Omental fat pad (tissue), 4 donors: ENCODE measurements at places on chromosomes 1 and 21. TPM values are rescaled to one million over a fixed set of nuclear protein-coding genes. Genes with fewer than 3 reads are reported as not detected.

GRCh38 chr21:42581993-42582786 is 68.5 kb downstream of the SLC37A1 start:
- no peak for DNase-seq

DNA sequence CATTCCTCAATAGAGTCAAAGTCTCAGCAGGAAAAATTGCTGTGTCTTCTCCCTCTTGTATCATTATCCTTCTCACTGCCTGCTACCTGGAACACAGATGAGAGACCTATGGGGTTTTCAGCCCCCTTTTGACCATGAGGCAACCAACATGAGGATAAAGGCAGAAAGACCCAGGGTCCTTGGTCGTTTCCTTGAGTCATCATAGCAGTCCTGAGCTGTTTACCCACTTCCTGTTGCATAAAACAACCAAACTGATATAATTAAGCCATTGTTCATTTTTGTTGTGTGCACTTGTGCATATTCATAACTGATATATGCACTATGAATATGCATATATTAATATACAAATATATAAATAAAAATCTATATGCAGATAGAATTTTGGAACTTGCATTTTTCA is 188.3 kb upstream of the MAP1LC3C start:
- no peak for DNase-seq

FCRL6 gene
- total RNA-seq = 1.0 TPM

DNA sequence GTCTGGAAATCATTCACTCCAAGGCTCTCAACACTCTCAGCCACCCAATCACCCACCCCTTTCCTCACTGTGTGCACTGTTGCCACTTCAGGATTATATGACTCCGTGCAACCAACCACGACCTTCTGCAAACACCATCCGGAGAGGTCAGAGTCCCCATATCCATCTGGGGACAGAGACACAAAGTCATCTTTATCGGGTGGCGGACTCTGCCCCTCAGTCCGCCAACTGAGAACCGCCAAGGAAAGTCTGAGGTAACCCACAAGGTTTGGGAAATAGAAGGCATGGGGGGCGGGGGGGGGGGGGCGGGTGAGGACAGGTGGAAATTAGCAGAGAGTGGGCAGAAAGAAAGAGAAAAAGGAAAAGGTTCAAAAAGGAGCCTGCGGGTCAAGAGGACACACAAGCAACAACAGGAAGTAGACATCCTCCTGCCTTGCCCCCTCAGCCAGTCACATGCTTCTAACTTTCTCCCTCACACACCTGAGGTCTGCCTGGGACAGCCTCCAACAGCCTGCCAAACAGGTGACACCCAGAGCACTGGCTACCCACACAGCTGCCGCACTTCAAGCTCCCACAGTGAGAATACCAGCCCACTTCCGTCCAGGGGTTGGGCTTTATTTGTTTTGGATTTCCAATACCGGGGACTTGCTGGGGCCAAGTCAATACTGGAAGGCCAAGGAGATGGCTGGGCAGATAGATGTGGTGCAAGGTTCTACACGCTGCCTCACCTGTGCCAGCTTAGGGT is 58.1 kb downstream of the SSBP3 start:
- no peak for DNase-seq

- DNase-seq = no peak
Observed at GRCh38 chr21:27633631-27634030, 666.7 kb upstream of the ADAMTS5 start.

CENPF gene
- total RNA-seq = 0.88 TPM

DNA sequence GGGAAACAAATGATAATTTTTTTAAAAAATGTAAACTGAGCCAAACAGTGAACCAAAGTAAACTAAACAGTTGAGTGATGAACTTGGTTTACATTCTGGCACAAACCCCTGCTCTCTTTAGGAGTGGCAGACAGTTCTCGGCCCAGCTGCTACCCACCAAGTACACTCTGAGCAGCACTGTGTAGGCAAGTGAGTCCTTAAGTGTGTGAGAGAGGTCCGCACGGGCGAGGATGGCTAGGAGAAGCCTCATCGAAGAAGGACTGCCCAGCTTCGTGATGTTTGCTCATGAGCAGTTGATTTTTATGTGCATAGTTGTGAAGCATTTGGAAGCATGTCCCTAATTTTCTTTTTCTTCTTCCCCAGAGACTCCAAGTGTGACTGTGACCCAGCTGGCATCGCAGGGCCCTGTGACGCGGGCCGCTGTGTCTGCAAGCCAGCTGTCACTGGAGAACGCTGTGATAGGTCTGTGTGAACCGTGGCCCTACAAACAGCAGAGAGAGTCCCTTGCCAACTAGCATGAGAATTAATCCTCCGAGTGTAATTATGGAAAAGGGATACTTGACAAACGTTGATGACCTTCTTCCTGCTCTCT is 32.1 kb downstream of the LAMC2 start:
- no peak for DNase-seq

DNA sequence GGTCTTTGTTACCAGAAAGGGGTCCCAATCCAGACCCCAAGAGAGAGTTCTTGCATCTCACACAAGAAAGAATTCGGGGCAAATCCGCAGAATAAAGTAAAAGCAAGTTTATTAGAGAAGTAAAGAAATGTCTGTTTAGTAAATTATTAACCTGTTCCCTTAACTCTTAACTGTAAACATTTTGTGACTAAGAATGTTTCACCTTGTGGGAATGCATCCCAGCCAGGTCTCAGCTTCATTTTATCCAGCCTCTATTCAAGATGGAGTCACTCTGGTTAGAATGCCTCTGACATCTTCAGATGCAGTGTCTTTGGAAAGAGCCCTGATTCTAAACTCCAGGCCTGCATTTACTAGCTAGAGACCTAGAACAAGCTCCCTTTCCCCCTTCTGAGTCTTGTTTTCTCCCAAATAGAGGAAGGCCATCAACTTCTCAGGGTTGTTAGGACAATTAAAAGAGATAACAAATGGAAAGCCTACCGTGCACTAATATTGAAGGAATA is 4.5 kb upstream of the FABP3 start:
- no peak for DNase-seq

- DNase-seq = no peak
Observed at GRCh38 chr1:61752921-61753389, 10.7 kb downstream of the PATJ start.

- DNase-seq = no peak
Observed at GRCh38 chr1:198291036-198291435, 134.2 kb downstream of the NEK7 start.

DNA sequence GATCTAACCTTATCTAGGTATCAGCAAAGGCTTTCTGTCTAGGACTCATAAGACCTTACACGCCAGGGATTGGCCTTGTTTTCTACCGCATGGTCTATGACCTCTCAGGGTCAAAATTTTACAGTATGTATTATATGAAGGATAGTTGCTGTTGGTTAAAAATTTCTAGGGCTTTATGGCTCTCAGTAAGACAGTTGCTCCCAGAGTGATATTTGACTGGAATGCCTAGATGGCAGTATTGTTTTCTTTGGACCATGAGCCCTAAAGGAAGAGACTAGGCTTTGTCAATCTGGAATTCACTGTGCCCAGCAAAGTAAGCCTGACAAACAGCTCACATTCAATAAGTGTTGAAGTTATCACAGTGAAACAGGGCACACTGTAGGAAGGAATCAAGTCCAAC is 37.6 kb downstream of the C1orf87 start:
- DNase-seq = no peak

PLA2G2C gene
- total RNA-seq = not detected

DNA sequence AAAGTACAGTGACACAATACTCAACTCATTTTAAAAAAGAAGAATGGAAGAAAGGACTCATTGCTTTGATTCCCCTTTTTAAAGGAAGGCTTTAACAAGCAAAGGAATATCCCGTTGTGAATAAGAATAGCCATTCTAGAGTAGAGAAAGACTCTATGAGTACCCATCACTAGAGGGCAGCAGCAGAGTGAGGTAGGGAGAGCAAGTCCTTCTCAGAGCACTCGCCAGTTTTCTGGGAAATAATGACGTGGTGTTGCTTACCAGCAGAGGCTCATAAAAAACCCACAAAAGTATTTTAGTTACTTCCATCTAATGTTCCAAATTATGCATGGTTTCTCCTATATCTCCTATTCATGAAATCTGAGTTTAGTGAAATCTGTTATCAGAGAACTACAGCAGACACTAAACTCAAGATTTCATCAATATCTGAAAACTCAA is 74.6 kb downstream of the USP24 start:
- no peak for DNase-seq

DNA sequence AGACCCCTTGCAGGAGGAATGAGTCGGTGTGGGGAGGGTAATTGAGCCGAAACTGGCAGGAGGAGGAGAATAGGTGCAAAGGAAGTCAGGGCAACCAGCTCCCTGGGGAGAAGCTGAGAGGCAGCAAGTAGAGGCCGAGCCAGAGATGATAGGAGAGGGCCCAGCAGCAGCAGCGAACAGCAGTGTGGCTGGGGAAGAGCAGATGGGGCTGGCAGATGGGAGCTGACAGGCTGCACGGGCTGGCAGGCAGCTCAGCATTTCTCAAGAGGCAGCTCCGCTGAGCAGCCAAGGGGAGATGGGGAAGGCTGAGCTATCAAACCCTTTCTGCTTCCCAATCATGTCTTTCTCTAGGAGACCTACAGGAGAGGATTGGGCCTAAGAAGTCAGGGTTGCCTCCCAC is 158.2 kb downstream of the TRIM33 start:
- no peak for DNase-seq

DNA sequence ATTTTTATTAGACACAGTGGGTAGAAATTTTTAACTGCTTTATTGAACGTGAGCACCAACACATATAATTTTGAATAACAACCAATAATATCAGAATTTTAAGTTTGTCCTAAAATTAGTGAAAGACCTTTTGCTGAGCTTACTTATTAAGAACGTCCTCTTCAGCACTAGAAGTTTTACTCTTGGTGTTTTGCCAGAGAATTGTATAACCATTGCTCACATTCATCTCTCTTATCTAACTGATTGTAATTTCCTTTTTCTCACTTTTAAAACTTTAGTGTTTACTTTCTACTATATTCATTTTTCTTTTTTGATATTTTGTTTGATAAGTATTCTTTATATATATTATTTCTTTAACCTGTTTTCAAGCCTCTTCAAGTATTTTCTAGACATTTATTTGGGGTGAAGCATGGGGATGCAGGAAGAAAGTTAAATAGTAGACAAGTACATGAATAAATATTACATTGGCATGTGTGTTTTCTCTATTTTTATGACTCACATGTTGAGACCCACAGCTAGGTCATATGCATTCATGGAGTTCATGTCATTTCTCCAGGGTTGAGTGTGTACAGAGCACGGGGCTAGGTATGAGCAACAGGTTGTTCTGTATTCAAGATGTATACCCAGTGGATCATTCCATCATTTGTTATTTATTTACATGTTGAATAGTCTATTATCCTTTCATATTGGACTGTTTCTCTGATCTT is 90.6 kb downstream of the ATP6V1G3 start:
- DNase-seq = no peak

DNA sequence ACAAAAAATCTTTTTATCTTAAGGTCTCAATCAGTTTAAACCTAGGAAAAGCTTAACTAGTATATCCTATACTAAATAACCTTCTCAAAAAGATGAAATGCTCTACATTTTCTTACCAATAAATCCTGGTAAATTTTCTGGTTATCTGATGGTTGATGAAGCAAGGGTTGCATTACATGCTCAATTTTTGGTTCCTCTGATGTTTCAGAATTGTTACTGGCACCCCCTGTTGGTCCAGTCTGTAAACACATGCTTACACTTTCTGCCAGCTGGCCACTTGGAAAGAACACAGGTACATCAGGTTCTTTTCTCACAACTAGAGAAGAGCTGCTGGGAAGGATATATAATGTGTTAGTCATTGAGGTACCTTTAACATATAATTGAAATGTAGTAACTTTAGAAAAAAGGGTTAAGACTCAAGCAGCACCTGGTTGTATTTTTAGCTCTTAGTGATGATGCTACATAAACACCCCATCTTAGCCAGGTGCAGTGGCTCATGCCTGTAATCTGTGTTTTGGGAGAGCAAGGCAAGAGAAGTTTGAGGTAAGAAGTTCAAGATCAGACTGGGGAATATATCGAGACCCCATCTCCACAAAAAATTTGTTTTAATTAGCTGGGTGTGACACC is 30.9 kb upstream of the TAL1 start:
- no peak for DNase-seq

TRIM17 gene
- total RNA-seq = not detected

LCE3D gene
- total RNA-seq = not detected

DNA sequence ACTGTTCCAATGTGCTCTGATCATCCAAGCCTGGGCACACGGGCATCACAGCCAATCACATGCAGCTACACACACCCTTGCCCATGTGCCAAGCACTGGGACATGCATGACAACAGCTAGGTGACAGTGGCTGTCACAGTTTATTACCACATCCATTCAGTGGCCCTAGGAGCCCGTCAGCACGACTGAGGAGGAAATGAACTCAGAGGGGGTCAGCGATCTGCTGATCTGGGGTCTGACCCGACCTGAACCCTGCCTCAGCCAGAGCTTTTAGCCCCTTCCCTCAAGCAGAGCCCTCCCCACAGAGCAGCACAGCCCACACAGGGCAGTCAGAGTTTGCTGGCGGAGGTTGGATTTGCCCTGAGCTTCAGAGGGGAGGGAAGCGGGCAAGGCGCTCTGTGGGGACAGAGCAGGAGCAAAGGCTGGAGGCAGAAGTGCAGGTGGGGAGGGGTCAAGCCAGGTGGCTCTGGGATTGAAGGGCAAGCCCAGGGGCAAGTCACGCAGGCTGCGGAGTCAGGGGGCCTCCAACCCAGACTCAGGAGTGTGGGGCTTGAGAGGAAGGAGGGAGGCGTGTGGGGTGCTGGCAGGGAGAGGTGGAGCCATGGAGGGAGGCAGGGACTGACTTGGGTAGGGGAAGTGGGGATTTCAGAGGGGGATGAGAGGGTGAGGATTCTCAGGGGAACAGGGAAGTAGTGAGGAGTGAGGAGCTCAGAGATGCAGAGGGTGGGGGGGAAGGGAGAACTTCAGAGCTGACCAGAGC is 10.4 kb downstream of the SH3BGRL3 start:
- no peak for DNase-seq

DNA sequence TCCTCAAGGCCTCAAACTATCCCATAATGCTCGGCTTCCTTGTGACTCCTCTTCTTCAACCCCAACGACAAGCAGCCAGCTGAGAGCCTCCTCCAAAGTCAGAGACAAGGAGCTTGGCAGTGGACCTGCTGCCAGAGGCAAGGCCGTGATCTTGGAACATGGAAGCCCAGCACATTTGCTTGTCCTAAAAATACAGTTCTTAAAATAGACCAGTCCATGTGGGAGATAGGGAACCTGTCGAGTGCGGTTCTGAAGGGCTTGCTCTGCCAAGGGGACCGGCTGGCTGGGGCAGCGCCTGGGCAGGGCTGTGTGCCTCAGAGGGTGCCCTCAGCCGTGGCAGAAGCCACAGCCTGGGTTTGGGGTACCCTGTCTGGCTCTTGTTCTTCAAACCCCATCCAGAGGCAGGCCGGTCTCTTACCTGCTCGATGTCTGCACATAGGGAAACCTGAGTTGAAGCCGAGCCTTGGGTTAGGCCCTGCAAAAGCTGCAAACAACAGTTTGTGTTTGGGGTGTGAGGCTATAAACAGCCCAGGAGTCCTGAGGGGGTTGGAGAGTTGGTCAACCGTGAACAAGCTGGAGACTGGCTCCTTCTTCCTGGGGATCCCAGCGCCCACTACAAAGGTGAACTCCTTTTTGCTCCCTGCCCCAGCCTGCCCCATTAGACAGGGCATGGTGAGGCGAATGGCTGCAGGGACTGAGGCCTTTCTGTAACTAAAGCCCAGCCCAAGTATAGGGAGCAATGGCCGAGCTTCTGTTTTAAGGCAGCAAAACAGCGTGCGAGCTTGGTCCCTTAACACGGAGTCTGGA is 228.8 kb downstream of the CAMTA1 start:
- no peak for DNase-seq

TSPAN2 gene
- total RNA-seq = 2.8 TPM

- no peak for DNase-seq
Observed at GRCh38 chr1:157116737-157117103, 17.1 kb upstream of the ETV3L start.
